Breast epithelium (tissue), 4 donors: ENCODE measurements at places on chromosomes 13 and 19.

- no peak for DNase-seq
These were observed 13.2 kb downstream of the GATAD2A start for GRCh38 chr19:19418555-19419260.

- no peak for DNase-seq
These were observed 2.0 kb upstream of the ACP7 start for GRCh38 chr19:39082167-39082566.

DNA sequence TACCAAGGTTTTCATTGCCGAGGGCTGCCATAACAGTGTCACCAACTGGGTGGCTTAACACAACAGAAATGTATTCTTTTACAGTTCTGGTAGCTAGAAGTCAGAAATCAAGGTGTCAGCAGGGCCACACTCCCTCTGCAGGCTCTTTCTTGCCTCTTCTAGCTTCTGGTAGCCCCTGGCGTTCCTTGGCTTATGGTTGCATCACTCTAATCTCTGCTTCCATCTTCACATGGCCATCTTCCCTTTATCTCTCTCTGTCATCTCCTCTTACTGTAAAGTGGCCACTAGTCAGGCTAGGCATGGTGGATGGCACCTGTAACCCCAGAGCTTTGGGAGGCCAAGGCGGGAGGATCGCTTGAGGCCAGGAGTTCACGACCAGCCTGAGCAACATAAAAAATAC lies 38.0 kb upstream of the MRI1 start:
- no peak for DNase-seq

DNA sequence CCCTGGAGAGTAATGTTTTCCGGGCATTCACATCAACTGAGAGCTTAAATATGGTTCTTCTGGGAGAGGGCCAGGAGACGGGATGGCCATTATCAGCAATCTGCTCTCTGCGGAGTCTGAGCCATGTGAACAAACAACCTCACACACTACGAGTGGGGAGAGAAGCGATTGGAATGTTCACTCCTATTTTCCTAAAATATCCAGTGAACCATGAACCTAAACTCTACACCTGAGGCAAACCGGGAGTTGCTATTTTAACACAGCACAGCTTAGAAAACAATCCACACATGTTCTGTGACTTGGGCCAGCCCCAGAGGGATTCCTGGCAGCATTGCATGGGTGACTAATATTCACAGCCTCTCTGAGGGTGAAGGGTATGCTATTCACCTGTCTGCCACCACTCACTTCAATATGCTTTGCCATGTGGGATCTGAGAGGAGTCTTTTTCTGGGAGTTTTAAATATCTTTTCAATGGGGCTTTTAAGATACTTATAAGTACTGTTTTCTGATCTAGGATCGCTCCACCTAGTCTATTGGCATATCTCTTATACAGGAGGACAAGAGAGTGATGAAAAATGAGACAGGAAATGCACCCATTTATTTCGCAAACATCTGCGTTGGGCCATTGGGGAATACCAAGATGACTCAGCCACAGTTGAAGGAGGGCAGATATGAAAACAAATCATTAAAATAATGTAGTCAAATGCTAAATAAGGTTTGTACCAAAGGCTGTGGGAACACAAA lies 72.6 kb upstream of the SERP2 start:
- peak; percentile 73 for DNase-seq

- no peak for DNase-seq
These were observed 3.2 kb downstream of the SYDE1 start for GRCh38 chr19:15110418-15110815.

GRCh38 chr13:106942563-106942962 lies 374.6 kb upstream of the ARGLU1 start:
- no peak for DNase-seq

DNA sequence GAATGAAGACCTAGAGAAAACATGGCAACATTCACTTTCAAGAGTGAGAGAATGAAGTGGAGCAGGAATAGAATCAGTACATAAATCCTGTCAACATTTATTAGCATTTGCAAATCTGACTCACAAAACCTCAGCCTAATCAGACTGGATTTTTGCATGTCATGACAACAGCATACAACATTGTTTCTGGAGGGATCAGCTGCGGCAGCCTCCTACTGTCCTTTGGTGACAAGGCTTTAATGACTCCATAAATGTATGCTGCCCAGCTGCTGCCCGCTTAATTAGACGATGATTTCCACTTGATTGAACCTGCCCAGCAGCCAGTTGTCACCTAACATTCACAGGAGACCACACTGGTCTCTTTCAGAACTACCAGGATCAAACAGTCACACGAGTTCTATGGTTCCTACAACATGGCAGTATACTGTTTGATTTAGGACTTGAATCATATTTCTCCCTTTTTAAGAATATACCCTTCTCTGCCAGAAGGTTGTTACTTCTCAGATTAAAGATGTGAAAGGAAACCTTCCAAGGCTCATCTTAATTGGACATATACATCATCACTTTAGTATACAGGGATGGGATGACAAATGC lies 9.3 kb downstream of the EBPL start:
- DNase-seq, result no peak

GRCh38 chr13:21661097-21661909 lies 9.6 kb upstream of the FGF9 start:
- no peak for DNase-seq

- DNase-seq, result no peak
These were observed 41.2 kb upstream of the ARGLU1 start for GRCh38 chr13:106609116-106609515.

DNA sequence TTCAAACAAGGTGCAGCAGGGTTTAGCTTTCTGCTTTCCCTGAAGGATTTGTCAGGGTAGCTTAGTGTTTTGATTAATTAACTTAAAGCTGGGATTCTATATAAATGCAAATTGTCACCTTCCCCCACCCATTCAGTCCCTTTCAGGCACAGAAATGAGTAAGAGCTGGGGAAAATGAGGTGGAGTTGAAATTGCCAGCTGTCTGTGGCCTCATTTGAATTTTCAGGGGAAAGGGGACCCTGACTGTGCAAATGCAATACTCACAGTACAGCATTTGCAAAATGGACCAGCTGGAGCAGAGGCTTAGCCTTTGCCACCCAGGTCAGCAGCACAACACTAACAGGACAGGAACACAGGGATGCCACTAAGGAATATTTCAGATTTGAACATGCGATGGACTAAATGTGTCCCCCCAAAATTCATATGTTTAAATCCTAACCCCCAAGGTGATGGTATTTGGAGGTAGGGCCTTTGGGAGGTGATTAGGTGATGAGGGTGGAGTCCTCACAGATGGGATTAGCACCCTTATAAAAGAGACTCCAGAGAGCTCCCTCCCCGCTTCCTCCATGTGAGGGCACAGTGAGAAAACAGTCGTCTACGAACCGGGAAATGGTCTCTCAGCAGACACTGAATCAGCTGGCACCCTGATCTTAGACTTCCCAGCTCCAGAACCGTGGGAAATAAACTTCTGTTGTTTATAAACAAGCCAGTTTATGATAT lies 59.5 kb upstream of the CYSLTR2 start:
- no peak for DNase-seq

DNA sequence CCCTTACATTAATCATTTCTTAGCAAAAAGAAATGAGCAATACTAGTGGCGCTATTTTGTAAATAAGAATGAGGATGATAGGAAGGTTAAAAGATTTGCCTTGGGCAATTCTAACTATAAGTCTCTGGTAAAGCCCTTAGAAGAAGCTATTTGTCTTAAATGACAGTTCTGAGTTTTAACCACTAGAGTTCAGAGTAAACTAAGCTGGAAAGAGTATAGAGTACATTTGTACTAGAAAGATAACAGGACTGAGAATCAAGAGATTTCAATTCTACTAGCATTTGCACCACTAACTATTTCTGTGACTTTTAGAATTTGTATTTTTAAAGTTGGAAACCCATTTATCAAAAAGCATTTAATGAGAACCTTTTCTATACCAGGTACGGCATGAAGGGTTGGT lies 750.3 kb downstream of the OLFM4 start:
- no peak for DNase-seq

GRCh38 chr13:22427783-22428182 lies 753.0 kb upstream of the SGCG start:
- DNase-seq, result no peak

DNA sequence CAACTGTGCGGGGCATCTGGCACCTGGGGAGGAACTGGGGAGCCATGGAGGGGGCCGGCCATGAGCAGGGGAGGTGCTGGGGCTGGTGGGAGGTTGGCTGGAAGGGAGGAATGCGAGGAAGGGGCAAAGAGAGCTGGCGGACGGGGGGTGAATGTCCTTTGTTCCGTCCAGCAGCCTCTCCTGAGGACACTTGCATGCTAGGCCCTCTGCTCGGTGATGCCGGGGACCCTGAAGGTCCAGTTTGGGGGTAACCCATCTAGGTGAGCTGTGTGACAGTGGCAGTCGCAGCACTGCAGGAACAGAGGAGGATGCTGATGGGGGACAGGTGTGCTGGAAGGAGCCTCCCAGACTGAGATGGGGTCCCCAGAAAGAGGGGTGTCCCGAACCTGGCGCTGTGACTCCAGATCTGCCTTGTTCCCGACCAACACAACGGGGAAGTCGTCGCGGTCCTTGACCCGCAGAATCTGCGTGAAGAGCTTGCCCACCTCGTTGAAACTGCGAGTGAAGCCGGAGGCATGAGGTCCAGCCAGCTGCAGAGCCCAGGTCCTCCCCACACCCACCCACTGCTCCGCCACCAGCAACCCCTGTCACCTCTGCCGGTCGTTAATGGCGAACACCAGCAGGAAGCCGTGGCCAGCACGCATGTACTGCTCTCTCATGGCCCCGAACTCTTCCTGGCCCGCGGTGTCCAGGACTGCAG lies 3.6 kb downstream of the RRAS start:
- no peak for DNase-seq

DNA sequence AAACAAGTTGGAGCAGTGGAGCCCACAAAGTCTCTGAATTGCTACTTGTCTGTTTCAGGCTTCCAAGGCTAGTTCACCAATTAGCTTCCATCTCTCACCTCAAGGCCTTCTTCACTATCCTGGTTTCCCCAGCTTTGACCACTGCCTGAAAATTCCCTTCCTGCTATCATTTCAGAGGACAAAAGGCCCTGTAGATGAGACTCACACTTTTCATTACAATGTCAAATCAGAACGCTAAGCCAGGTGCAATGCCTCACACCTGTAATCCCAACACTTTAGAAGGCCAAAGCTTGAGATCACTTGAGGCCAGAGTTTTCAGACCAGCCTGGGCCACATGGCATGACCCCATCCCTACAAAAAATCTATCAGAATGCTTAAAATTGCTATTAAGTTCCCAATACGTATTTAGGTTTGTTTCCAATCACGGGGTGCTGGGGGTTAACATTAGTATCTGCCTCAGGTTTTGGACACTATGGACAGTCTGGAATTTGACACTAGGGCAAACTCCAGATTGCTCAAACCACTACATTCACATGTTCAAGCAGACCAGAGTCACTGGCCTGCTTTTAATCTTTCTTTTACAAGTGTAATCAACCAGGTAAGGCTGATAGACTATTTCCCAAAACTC lies 5.5 kb downstream of the TPT1 start:
- DNase-seq, result no peak

DNA sequence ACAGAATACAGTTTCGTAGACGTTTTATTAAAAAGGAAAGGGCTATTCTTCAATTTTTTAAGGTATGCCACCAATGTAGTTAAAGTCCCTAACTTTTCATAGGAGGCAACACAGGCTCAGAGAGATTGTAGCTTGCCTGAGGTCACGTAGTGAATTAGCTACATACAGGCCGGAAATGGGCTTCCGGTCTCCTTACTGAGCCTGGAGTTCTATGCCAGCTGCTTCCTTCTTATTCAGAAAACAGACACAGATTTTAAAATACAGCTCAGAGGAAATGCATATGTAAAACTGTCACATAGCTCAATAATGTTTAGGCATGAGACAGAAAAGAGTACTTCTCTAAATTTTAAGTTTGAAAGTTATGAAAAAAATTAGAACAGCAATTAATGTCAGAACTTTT lies 85.4 kb upstream of the TUBA3C start:
- DNase-seq, result no peak

GRCh38 chr13:113399755-113400149 lies 35.8 kb upstream of the GRTP1 start:
- DNase-seq, result no peak

- no peak for DNase-seq
These were observed 49.6 kb downstream of the MYO9B start for GRCh38 chr19:17125062-17125727.

GRCh38 chr13:113836768-113837559 lies 26.9 kb downstream of the GAS6 start:
- peak; percentile 90 for DNase-seq
